Activated CD4-positive, alpha-beta T cell treated with anti-CD3 and anti-CD28 coated beads, Interleukin-2, amount 10 ng/mL, durations not matched to agents 7 days and 5 days (primary cell): ENCODE measurements at places on chromosomes 6 and 20. TPM values are rescaled to one million over a fixed set of nuclear protein-coding genes. Genes with fewer than 3 reads are reported as not detected.

DNA sequence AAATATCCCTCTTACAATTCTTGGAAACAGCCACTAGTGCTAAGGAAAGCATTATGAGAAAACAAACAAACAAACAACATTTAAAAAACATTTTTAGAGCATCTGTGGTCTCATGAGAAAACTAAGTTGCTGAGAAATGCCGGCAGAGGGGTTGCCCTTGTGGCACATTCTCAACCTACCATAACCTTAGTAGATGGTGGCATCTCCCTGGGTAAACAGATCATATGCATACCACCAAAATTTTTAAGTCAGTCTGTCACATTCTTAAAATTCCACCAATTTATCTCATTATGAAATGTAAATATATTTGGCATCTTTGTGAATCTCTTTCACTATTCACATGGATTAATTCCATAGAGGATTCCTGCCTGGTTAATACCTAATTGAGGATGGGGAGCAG is 575.7 kb upstream of the MARCKS start:
- DNase-seq, result no peak

DNA sequence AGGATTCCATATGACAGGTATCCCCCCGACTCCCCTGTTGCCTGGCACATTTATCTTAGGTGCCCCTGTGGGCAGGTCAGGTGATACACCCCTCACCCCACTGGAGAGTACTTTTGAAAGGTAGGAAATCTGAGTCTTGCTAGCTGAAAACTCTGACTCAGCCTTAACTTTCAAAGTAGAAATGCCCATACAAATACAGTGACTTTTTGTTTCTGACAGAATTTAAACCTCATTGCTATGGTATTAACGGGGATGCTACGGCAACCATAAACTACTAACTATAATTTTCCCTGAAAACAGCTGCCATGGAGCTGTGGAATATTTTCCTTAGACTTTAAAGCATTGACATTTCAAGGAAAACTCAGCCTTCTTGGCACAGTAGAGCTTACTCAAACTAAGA is 536.0 kb downstream of the RFPL4B start:
- DNase-seq, result no peak

- no peak for DNase-seq
Measured at GRCh38 chr20:11766961-11767360, 150.7 kb upstream of the BTBD3 start.

The BANF2 gene
- not detected for total RNA-seq

DNA sequence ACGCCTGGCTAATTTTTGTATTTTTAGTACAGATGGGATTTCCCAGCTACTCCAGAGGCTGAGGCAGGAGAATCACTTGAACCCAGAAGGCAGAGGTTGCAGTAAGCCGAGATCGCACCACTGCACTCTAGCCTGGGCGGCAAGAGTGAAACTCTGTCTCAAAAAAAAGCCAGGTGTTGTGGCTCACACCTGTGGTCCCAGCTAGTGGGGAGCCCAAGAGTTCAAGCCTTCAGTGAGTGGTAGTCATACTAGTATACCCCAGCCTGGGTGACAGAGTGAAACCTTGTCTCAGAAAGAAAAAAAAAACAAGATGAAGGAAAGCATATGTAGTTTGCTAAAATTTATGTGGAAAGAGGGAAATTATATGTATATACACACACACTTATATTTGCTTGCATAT is 20.0 kb upstream of the POU5F1 start:
- no peak for DNase-seq

DNA sequence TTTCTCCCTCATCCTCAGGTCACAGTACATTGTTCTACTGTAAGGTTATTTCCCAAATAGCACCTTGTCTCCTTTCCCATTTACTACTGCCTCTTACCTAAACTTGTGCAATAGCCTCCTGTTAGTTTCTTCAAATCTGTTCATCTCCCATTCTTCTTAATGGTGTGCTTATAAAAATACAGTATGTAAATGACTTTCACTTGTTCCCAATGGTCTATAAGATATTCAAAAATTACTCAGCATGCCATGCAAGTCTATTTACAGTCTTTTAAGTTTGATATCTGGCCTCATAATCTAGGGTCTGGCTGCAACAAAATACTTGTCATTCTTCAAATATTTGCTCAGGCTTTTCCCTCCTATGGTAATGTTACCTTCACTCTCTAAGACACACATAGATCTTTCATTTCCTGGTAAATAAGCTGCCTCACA is 31.5 kb upstream of the RHAG start:
- no peak for DNase-seq

DNA sequence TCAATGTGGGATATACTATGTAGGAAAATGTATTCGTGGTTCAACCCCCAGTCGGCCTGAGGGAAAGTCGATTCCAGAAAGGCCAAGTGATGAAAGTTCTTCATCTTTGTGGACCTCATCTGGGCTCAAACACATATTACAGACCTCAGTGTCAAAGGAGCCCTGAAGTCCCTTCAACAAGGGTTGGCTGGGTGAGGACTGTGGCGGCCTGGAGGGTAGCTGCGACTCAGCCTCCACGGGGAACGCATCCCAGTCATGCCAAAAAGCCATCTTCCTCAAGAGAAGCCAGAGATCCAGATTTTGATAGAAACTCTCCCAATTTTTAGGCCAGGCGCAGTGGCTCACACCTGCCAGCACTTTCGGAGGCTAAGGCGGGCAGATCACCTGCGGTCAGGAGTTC is 158.6 kb upstream of the PTPN1 start:
- no peak for DNase-seq

DNA sequence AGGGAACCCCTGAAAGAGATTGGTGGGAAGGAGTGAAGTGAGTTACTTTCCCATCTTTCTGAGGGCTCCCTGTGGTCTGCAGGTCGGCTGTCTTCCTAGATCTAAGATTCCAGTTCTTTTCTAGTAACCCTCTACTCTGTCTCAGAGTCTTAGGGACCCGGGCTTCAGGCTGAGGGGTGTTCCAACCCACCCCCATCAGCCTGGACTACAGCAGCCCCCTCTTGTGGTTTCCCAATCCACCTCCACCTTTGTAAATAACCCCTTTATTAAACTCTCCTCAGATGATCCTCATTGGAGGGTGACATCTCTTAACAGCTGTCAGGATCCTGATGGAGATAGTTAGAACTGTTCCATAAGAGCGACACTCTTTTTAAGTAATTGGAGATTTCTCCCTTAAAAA is 300.4 kb downstream of the LRFN2 start:
- no peak for DNase-seq

GRCh38 chr6:70389261-70389660 is 24.0 kb upstream of the FAM135A start:
- no peak for DNase-seq

DNA sequence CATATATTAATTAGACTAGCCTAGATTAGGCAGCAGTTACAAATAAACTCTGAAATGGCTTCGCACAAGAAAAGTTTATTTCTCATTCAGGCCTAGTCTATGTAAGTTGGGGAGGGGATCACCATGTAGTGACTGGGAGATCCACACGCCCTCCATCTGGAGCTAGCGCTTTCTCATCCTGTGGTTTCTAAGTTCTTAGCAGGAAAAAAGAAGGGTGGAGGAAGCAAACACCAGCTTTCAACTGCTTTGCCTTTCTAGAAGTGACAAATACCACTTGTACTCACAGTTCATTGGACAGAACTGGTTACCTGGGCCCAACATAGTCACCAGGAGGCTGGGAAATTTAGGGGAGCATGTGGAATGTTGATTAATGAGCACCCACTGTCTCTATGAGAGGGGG is 46.6 kb downstream of the NDUFAF5 start:
- no peak for DNase-seq

DNA sequence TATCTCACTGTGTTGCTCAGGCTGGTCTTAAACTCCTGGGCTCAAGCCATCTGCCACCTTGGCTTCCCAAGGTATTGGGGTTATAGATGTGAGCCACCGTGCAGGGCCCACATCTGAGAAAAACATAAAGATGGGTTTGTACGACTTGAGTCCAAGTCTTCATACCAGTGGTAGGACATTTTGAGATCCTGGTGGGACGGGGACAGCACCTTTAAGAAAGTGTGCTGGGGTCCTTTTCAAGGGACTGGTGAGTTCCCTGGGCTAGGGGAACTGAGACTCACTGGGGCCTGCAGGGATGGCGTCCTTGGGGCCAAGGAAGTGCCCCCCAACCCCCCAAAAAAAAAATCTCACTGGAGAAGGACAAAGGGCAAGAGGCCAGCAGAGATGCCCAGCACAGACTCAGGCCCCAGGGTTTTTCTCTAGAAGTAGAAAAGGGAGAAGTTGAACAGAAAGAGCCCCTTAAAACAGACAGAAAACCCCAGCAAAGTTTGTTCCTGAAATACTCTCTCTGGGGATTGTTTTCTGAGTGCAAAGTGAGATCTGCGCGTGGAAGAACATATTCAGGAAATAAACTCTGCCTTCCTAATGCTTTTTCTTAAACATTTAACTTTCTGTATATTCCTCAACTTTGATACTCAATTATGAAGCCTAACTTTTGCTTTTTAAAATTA is 10.7 kb downstream of the OSBPL2 start:
- no peak for DNase-seq

GRCh38 chr20:11451793-11452291 is 465.9 kb upstream of the BTBD3 start:
- no peak for DNase-seq

- DNase-seq, result no peak
Measured at GRCh38 chr20:2755451-2756055, 44.9 kb downstream of the CPXM1 start.

GRCh38 chr6:84408028-84408427 is 180.6 kb upstream of the CEP162 start:
- no peak for DNase-seq

DNA sequence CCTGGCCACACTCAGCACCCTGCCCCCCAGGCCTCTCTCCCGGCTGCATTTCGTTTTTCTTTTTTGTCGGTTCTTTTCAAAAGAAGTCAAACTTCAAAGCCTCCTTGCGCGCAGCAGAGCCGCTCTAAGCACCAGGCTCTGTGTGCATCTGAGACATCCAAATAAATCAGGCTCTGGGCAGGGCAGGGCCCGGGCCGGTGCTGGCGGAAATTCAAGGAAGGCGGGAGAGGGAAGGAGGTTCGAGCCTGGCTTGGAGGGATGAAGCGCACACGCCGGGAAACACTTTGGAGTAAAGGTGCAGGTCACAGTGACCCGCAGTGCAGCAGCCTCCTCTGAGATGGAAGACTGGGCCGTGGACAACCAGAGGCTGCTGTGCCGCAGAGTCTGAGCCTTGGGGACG is 5.8 kb downstream of the GATA5 start:
- DNase-seq, result no peak

- no peak for DNase-seq
Measured at GRCh38 chr6:106757267-106757666, 127.9 kb downstream of the QRSL1 start.

DNA sequence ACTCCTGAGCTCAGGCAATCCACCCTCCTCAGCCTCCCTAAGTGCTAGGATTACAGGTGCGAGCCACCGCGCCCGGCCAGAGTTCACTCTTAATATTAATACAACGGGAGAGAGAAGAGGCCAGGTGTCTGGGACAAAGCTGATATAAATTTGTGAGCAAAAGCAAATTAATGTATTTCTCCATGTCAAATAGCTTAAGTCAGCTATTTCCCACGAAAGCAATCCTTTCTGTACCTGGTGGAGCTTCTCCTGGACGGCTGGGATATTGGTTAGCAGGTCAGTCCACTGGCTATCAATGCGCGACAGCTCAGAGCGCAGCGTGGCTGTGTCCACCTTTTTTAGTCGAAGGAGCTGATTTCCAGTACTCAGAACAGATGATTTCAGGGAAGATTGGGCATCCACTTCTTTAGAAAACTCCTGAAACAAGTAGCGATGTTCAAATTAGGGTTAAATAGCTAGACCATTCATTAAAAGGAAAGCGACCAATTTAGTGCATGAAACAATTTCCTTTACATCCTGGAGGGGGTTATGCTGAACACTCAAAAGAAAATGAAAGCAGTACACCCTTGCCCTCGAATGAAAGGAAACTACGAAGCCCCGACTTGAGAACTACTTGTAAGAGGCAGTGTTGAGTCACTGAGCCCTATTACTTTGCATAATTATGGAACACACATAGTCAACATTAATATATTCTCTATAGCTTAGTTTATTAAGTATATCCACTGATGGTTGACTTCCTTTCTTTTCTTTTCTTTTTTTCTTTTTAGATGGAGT is 403.4 kb downstream of the SYNE1 start:
- DNase-seq, result peak; percentile 56

The DACT2 gene
- 0.10 TPM for total RNA-seq

GRCh38 chr20:37406010-37406998 is 60.4 kb downstream of the SRC start:
- peak; percentile 20 for DNase-seq

GRCh38 chr6:106066989-106067388 is 19.1 kb upstream of the PRDM1 start:
- DNase-seq, result no peak

The LPA gene
- not detected for total RNA-seq

The NRN1 gene
- 8.7 TPM for total RNA-seq

GRCh38 chr6:25652007-25652515 is at the start of gene SCGN:
Gene SCGN, plus strand, starts transcription at chr6:25652215. Its CDS starts 189 bp downstream, at chr6:25652404.
- peak; percentile 59 for DNase-seq

DNA sequence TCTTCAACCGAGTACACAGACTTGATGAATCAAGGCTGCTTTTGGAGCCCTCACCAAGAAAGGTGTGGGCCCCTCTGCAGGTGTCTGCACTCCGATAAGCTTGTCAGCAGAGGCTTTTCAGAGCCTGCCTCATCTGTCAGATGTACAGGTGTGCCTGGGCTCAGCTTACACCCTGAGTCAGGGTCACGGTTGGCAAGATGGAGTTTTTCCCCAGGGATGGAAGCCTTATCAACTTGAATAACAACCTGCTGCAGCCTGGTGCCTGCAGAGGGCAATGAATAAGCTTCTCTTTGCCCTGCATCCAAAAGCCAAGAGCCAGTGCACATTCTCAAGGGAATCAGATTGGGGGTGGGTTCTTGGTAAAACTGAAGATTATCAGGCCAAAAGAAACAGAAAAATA is 427.1 kb downstream of the CD83 start:
- DNase-seq, result no peak

DNA sequence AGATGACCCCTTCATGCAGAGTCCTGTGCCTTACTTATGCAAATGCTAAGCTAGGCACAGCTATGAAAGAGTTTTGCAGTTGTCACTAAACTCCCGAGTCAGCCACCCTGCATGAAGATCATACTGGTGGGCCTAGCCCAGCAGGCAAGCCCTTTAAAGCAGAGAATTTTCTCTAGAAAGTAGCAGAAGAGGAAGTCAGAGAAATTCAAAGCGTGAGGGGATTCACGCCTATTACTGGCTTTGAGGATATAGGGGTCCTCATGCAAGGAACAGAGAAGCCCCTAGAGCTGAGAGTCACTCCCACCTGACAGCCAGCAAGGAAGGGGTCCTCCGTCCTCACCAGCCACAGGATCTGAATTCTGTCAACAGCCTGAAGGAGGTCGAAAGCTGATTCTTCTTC is 54.6 kb downstream of the MYB start:
- DNase-seq, result no peak

The BTN1A1 gene
- not detected for total RNA-seq

DNA sequence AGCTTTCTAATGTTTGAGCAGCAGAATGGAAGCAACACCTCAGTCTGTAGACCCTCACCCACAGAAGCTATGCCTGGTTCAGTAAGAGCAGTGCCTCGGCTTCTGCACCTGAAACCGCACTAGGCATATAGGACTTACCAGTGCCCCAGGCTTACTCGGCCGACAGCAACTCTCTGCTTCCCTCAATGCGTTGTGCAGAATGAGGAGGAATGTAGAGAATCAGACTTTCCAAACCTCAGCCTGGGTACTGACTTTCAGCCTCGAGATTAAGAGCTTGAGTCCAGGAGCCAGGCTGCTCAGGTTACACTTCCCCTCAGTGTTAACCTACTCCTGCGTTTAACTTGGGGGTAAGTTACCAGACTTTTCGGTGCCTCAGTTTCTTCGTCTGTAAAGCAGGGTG is 8.6 kb downstream of the EYA2 start:
- no peak for DNase-seq

The TAGAP gene
- total RNA-seq, result 60.3 TPM
